ENCODE measurements at places on chromosomes 4 and X.

GRCh38 chrX:136896121-136896914 is 15.8 kb upstream of the RBMX start:
- no peak for DNase-seq

- DNase-seq = peak; percentile 14
Measured at GRCh38 chr4:185039508-185040273, 21.4 kb downstream of the HELT start.

- DNase-seq = no peak
Measured at GRCh38 chr4:47413521-47413920, 50.0 kb downstream of the COMMD8 start.

DNA sequence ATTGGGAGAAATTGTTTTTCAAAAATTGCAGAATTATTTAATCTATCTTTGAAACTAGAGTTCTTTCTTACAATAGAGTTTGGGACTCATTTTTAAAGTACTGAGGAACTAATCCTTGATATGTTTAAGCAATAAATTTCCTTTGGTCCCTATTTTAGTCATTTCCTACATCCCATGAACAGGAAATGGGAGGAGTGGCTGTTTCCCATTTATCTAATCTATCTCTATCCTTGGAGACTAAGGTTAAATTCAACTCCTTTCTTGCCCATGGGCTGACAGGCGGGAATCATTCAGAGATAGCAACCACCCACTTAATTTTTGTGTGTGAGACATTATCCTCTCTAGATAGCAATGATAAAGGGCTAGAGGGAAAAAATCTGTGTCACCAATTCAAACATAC is 131.6 kb upstream of the EMCN start:
- no peak for DNase-seq

GRCh38 chrX:13547671-13548070 is 21.7 kb upstream of the EGFL6 start:
- DNase-seq = no peak

- no peak for DNase-seq
Measured at GRCh38 chr4:63817196-63817865, 591.9 kb downstream of the TECRL start.

DNA sequence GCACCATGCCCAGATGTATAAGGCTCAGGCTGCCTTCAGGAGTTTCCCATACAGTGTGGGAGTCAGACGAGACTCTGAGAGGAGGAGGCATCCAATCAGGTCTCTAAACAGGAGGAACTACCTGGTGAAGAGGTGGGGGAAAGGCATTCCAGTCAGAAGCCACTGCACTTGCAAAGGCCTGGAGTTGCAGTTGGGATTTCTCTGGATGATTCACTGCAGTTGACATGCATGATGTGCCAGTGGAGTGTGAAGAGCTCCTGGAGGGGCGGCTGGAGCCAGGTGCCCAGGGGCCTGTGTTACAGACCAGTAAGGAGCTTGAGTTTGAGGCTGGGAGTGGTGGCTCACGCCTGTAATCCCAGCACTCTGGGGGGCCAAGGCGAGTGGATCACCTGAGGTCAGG is 339.1 kb downstream of the ARHGAP10 start:
- no peak for DNase-seq

GRCh38 chr4:11397819-11398610 is 30.7 kb downstream of the HS3ST1 start:
- no peak for DNase-seq

GRCh38 chr4:121688261-121688660 is 8.5 kb downstream of the ANXA5 start:
- DNase-seq = no peak

- no peak for DNase-seq
Measured at GRCh38 chr4:175874306-175874705, 62.2 kb upstream of the GPM6A start.

GRCh38 chr4:101556842-101557241 is 209.5 kb upstream of the PPP3CA start:
- no peak for DNase-seq

DNA sequence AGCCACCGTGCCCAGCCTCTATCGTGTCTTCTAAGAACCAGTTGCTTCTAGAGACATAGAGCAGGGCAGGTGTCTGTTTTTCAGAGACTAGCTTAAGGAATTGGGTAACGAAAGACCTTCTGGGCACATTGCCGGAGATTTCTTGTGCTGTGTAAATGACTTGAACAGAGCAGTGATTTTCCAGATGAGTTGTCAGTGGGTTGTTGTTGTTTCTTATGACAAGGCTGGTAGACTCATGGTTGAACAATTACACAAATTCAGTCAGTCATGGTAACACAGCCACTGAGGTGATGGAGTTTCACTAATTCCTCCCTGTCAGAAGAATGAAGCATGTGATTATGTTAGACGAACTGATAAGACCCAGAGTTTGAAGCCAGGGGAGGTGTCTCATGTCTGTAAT is 20.5 kb upstream of the DDX3X start:
- no peak for DNase-seq

GRCh38 chr4:37644962-37645361 is 41.2 kb downstream of the RELL1 start:
- DNase-seq = no peak

GRCh38 chr4:177558995-177559394 is 116.8 kb upstream of the AGA start:
- DNase-seq = no peak

- DNase-seq = no peak
Measured at GRCh38 chr4:77493829-77494551, 111.6 kb upstream of the CXCL13 start.
